ENCODE measurements at places on chromosomes 13 and 19.
A peak's percentile ranks its signal among the peaks of the same experiment; 100 is the strongest.

GRCh38 chr13:101709952-101710351 lies 257.5 kb downstream of the ITGBL1 start:
- no peak for DNase-seq

DNA sequence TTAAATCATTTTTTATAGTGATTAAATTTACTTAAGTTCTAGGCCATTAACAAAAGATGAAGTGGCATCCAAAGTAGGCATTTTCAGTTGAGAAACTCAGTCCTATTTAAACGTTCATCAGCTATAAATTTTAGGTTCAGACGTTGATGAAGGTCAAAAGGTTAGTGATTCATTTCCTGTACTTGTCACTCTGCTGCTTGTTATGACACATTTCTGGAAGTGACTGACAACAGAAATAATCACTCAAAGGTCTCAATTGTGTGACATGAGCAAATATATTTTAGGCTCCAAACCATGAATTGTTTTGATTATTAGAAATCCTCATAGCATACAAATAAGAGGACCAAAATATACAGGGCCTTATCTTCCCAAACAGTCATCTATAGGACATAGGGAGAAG lies 10.3 kb upstream of the EDNRB start:
- DNase-seq: no peak

GRCh38 chr19:4980067-4980466 lies 11.2 kb downstream of the KDM4B start:
- DNase-seq: no peak

- DNase-seq: no peak
Measured at GRCh38 chr19:31275068-31275334, 74.2 kb downstream of the TSHZ3 start.

DNA sequence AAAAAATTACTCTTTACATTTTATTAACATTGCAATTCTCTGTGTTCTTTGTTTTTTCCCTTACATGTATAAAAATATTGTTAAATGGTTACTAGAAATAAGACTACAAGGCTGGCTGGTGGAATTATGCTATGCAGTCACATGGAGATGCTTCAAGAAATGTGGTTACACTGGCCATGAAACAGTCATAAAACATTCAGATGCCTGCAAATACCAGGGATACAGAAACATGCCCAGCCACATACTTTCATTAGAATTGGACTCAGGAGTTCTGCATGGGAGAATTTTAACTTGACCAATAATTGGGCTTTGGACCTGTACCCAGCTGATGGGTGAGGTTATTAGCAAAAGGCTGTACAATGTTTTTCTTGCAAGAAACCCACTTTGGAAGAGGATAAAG lies 1407.7 kb upstream of the SLC10A2 start:
- no peak for DNase-seq

DNA sequence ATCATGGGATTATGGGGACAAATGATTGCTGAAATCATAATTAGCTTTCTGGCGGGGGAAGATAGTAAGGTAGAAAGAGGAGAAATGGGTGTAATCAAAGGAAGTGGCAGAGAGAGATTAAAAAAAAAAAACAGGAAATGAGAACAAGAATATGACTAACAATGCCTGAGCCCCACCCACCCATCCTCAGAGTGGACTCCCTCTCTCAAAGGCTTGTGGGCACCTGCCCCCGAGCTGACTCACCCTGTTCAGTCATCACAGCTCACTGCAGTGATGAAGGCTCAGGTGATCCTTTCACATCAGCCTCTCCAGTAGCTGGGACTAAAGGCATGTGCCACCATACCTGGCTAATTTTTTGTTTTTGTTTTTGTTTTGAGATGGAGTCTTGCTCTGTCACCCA lies 26.4 kb upstream of the TPT1 start:
- DNase-seq: peak; percentile 24

- no peak for DNase-seq
Measured at GRCh38 chr13:90884066-90884465, 463.4 kb upstream of the MIR17HG start.

- no peak for DNase-seq
Measured at GRCh38 chr13:38265132-38265497, 84.5 kb upstream of the UFM1 start.

DNA sequence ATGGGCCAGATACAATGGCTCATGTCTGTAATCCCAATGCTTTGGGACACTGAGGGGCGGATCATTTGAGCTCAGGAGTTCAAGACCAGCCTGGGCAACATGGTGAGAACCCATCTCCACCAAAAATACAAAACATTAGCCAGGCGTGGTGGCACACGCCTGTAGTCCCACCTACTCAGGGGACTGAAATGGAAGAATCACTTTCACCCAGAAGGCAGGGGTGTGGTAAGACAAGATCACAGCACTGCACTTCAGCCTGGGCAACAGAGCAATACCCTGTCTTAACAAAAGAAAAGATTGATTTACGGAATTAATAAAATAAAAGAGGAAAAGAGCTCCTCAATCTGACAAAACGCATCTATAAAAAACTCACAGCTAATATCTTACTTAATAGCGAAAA lies 22.7 kb downstream of the USP12 start:
- no peak for DNase-seq

DNA sequence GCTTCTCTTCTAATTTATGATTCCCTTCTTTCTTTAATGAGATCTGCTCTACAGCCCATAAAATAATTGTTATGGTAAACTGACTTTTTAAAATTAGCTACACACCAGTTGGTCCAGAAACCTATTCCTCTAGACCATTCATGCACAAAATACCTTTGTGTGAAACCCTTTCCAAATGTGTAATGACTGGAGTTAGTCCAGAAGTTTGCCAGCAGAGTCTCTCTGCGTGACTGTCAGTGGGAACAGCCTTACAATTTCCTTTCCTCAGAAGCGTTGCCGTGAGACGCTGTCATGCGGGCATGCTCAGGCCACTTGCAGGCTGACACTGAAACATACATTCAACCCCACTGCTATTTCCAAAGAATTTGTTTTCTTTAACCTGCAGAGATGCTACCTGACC lies 965.2 kb downstream of the PCDH9 start:
- DNase-seq: no peak

DNA sequence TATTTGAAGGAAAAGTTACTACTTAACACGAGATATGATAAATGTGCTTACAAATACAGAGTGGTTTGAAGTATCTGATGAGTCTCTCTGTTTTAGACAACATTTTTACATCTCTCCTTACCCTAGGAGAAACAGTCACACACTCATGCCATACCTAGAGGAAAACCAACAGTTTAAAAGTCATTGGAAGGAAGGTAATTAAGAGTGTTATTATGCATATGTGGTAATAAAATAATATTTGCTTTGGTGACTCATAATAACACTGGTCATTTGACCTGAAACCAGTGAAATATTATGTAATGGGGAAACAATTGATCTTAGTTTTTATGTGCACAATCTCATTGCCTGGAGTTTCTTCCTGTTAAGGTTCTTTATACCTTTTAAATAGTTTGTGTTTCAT lies 136.9 kb upstream of the SOX21 start:
- no peak for DNase-seq

Measured in body of pancreas (tissue), 4 donors.